Skin of body (tissue), 3 donors: ENCODE measurements at places on chromosomes 2 and 18. TPM values are rescaled to one million over a fixed set of nuclear protein-coding genes. Genes with fewer than 3 reads are reported as not detected.

Gene RETREG2
- 31.2 TPM for total RNA-seq

DNA sequence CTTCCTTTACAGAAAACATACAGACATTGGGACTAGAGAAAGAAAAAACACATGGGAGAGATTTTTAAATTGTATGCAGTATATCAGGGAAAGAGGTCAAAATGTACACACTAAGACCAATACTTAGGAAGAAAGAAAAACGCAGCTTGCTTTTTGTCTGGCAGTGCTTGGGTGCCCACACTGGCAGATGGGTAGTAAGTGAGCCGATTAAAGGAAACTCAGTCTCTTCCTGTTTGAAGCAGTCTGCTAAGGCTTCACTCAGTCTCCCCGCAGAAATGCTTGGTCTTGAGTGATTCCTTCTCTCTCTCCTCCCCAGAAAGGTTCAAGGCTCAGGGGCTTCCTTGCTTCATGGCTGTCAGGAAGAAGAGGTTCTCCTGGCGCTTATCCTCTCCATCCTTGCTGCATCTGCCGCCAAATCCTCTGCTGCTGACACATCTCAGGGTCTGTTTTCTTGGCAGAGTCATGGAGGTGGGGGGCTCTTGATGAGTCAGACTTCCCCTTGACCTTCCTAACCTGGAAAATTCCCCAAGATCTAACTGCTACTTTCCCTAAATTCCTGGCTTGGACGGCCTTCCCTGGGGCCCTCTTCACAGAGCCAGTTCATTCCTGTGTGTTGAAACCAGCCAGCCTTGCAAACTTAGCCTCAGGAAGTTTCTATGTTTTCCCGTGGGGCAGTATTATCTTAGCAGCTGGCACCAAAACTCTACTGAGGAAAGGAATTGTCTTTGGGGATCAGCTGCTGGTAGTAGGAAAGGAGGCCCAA is 10.5 kb upstream of the TMSB10 start:
- DNase-seq, result no peak

Gene TMEM247
- not detected for total RNA-seq

- no peak for DNase-seq
These were observed 14.7 kb downstream of the CAPN10 start for GRCh38 chr2:240601061-240601830.

Gene CDK15
- total RNA-seq, result 1.6 TPM

Gene GPR35
- 0.99 TPM for total RNA-seq

Gene SERPINB11
- total RNA-seq, result not detected

Gene COL3A1
- total RNA-seq, result 14,030 TPM

GRCh38 chr18:68284236-68284780 is 430.6 kb downstream of the TMX3 start:
- DNase-seq, result no peak

Gene MEP1B
- total RNA-seq, result not detected

DNA sequence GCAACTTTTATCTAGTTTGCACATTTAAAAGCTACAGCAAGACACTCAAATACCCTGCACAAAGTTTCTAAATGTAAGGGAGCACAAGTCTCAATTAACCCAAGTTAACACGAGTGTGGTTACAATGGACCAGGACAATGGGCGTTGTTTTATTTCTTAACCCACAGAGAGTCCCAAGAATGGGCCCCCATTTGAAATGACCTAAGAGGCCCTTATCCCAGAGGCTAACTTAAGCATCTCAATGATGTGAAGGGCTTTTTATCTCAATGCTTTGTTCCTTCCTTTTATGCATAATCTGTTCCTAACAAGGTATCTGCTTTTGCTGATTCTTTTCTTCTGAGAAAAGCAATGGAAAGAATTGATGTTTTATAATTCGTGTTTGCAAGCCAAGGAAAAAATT is 151.5 kb upstream of the SALL3 start:
- DNase-seq, result no peak

GRCh38 chr2:133458280-133458679 is 110.0 kb downstream of the NCKAP5 start:
- no peak for DNase-seq

DNA sequence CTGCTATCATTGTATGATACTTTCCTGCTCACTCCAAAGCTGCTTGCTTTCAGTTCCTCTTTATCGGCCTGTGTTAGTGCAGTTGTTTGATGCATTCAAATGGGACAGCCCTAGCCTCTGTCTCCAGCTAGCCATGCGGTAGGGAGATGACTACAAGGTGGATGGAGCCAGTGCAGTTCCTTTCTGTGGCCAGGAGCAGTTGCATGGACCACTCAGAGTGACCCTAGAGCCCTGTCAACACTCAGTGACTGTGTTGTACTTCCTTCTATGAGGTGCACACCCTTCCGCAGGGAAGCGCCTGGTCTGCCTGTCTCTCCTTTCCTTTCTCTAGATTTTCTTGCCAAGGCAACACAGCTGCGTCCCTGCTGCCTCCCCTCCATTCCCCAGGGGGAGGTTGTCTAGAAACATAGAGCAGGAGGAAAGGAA is 33.8 kb downstream of the KCNS3 start:
- no peak for DNase-seq

Gene CFAP65
- not detected for total RNA-seq

DNA sequence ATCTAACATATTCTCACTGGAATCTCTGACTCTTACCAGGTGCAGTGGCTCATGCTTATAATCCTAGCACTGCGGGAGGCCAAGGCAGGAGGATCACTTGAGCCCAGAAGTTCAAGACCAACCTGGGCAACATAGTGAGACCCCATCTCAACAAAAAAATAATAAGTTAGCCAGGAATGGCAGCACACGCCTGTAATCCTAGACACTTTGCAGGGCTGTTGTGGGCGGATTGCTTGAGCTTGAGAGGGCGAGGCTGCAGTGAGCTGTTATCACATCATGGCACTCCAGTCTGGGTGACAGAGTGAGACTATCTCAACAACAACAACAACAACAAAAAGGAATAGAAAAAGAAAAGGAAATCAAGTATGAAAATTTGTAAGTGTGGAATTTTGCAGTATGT is 306.5 kb upstream of the CYP26B1 start:
- DNase-seq, result no peak

Gene NT5C1B
- total RNA-seq, result not detected

DNA sequence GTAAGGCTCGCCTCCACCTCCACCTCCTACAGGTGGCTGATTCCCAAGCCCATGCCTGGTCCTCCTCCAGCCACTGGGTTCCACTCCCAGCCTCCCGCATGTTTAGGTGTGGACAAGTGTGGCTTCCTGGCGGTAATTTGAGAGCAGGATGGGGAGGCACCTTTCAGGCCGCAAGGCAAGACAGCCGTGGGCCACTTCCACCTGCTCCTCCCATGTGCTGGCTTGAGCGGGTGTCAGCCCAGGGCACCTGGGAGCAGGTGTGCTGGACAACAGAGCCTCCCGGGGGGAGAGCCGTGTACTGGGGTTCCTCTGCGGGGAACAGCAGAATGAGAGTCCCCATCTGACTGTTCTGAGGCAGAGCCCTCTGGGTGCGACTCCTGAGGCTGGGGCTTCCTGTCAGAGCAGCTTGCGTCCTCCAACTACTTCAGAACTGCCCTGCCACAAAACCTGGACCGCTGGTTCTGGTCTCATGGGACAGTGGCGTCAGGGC is 83.9 kb downstream of the TPO start:
- no peak for DNase-seq

DNA sequence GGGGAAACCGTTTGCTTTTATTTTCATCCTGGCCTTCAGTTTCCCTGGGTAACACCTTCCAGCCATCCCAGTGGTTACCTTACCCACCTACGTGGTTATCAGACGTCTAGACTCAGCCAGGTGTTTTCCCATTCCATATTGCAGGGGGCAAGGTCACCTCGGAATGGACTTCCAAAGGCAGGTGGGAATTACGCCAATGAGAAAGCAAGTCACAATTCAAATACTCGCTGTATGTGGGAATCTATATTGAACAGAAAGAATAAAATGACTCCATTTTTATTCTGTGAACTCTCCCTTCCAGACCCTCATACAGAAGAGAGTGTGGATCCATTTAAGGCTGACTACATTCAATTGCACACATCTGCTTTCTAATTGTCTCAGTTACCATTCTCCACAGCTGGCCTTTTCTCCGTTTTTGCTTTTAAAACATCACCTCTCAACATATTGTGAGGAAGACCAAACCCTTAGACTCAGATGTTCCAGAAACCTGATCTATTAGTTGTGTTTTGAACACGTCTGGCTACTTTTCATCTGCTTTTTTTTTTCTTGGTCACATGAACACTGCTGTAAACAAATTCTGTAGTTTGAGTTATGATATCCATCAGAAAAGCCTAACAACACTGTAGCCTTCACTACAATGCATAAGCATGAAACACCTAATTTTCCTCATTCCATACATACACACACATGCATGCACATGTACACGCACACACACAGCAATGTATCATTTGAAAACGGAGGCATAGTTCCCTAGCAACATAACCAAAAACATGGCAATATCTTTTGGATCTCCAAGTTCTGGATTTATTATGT is 59.8 kb downstream of the BCL2 start:
- DNase-seq, result peak; percentile 70

DNA sequence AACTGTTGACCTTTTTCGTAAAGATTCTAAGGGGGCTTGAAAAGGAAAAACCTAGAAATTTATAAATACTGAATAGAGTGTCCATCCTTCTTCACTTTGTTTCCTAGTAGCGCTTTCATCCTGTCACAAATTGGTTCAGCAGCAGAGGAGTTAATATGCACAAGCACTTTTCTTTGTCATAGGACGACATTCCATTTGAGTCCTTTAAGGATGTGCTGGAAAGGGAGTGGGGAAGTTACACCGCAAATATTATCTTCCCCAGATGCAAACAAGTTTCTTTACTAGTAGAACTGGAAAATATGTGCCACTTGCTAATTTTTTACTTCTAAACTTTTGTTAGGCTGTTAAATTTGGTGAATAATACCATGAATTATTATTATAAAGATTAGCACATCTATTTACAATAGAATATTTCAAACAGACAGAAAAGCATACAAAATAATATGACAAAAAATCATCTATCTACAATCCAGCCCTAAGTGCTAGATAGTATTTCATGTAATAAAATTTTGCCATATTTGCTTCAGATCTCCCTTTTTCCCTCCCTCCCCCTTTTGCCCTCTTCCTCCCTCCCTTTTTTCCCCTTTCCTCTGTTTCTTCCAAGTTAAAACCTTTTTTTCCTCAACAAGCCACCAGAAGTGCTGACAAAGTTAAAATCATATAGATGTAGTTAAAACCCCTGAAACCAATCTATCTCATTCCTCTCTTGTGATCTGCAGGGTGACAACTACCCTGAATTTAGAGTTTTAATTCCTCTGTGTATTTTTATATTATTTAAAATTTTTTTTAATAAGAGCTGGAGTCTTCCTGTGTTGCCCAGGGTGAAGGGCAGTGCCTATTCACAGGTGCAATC is 50.5 kb upstream of the MAP4K3 start:
- no peak for DNase-seq

DNA sequence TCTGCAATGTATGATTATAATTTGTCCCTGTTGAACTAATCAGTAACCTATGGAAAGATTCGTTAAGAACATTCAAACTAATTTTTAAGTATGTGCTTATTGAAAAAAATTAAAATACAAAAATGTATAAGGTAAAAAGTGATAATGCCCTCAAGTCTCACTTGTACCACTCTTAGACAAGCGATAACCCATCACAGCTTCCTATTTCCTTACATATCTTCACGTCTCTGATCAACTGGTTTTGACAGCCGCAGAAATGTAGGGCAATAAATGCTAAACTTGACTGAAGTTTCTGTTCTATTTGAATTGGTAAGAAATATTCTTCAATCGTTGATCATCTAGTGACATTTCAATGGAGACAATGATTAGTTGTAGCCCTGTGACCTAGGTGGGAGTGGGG is 112.5 kb downstream of the TCF4 start:
- no peak for DNase-seq

DNA sequence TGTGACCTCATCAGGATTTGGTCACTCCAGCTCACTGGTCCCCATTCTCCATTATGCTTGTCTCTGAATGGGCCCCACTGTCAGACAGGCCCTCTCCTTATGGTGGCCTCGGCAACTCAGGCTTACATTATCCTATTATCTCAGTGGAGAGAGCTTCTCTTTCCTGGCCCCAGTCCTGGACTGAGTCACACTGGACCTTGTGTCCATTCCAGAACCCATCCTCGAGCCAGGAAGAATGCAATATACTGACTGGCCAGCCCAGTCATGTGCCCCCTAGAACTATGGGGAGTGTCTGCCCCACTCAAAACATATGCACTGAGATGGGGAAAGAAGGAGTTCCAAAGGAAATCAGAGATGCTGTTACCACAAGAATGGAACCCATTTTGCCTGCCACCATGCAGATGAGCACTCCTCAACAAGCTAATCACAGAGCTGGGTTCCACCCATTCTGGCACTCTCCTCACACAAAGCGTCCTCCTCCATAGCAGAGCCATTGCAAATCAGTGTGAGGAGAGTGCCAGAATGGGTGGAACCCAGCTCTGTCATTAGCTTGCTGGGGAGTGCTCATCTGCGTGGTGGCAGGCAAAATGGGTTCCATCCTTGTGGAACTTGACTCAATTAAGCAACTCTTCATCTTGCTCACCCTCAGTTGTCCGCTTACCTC is 71.9 kb downstream of the CHRNA1 start:
- DNase-seq, result no peak

Gene C2orf72
- total RNA-seq, result 0.39 TPM
